ENCODE measurements at places on chromosomes 5 and 9.

GRCh38 chr5:149493316-149493715 is 57.9 kb downstream of the CSNK1A1 start:
- peak; percentile 34 for DNase-seq

DNA sequence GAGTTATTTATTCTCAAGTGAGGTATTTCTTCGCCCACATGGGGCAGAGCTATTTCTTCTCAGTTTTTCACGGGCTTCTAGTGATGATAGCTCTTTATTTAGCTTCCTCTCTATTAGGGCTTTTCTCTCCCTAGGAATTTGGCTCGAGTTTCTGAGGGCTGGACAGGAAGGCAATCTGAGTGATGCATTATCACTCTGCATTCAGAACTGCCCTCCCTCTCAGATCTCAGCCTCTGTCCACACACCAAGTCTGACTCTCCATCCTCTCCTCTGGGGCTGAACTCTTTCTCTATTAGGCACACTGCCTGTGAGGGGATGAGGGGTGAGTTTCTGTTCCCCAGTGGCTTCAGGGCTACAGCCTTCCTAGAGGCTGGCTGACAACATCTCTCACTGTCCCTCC is 14.9 kb upstream of the SCAMP1 start:
- no peak for DNase-seq

DNA sequence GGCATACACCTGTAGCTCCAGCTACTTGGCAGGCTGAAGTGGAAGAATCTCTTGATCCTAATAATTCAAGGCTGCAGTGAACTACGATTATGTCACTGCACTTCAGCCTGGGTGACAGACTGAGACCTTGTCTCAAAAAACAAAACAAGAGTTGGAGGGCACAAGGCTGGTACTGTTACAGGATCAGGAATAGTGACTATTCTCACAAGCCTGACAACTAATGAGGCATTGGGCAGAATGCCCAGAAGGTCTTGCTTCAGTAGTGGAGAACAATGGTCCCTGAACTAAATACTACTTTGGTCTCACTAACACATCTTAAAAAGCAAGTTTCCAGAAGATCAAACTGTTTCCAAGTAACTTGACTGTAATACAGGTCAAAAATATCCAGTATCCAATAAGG is 182.9 kb upstream of the RFX3 start:
- DNase-seq, result peak; percentile 49

DNA sequence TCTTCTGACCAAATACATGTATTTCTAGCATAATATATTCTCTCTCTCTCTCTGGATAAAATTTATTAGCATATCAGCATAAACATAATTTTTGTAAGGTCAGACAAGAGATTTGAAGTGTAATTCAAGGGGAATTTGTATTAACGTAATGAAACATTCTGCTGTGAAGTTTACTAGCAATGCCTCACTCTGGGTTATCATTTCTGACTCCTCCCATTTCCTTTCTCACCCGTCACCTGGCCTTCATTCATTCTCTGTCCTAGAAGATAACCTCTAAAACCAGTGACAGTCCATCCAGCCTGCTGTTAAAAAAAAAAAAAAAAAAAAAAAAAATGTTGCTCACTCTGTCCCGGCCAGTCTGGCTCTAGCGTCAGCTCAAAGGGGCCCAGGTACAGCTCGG is 27.1 kb downstream of the GRAMD2B start:
- DNase-seq, result no peak

GRCh38 chr9:83444110-83444509 is 94.1 kb downstream of the FRMD3 start:
- DNase-seq, result no peak

All from NCI-H1048 (cell line).